ENCODE measurements at places on chromosomes 5 and 9.

GRCh38 chr5:139513852-139514485, 31.4 kb upstream of the STING1 start:
- no peak for DNase-seq
- H3K27me3 ChIP-seq = no peaks in the 10 kb centered on the region
- peaks cover 4% of the 10 kb centered on the region for H3K4me1 ChIP-seq
- H3K27ac ChIP-seq = no peak overlapping the region
- H3K4me3 ChIP-seq = no peak overlapping the region
- H3K36me3 ChIP-seq = no peaks in the 10 kb centered on the region

DNA sequence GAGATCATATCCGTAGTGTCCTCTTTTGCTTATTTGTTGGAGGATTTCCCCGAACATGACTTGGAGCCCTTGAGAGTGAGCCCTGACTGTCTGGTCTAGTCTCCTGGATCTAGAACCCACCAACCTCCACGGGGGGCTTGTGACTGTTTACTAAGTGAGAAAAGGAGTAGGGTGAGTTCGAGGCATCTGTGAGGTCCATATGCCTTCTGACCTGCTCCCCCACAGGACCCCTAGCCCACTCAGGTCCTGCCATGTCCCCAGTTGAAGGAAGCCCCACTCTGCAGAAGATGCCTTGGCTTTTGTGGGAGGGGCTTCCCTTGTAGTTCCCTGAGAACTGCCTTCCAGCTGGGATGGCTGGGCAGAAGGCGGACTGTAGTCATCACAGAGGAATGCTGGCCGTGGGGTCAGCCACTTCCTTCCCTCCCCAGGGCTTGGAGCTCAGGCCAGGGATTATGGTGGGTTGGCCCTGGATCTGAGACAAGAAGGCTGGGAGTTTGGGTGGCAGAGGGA, 7.0 kb upstream of the IRF1 start:
- H3K27ac ChIP-seq = peak overlapping the region; percentile 96
- H3K4me3 ChIP-seq = peak overlapping the region; percentile 59
- H3K36me3 ChIP-seq = no peaks in the 10 kb centered on the region
- peak; percentile 95 for DNase-seq
- H3K4me1 ChIP-seq = peaks cover 28% of the 10 kb centered on the region

DNA sequence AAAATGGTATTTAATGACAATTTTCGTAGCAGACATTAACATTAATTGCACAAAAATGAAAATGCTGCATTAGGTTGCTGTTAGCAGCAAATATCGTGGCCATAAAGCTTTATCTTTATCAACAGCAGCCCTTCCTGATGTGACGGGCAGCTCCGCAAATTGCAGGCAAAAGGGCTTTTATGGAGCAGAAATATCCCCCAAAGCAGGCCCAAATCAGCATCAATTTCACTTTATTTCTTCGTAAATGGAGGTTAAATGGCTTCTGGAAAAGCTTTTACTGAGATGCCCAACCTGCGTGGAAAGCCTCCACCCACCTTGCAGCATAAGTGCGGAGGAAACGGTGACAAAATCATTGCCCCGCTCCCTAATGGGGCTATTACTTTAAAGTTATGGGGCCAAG, 77.9 kb upstream of the BARHL1 start:
- H3K27me3 ChIP-seq = peaks cover 53% of the 10 kb centered on the region
- DNase-seq = no peak
- H3K27ac ChIP-seq = no peak overlapping the region
- no peak overlapping the region for H3K4me3 ChIP-seq
- no peaks in the 10 kb centered on the region for H3K36me3 ChIP-seq
- no peaks in the 10 kb centered on the region for H3K4me1 ChIP-seq

DNA sequence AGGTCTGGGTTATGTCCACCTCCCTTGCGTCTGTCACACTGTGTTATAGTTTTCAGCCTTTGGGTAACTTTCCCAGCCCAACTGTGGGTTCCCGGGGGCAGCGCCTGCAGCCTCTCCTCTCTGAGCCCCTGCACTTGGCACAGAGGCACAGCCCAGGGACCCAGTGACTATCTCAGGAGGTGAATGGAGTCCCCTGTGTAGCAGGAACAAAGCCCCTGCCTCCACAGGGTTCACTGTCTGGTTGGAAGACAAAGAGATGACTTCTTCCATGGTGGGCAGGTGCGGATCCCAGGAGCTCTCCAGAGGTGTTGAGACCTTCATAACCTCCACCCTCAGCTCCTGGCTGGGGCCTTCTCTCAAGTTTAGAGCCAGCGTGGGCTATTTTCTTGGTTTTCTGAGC, 156.9 kb downstream of the C9orf50 start:
- H3K27me3 ChIP-seq = no peaks in the 10 kb centered on the region
- peaks cover 30% of the 10 kb centered on the region for H3K4me1 ChIP-seq
- no peaks in the 10 kb centered on the region for H3K36me3 ChIP-seq

DNA sequence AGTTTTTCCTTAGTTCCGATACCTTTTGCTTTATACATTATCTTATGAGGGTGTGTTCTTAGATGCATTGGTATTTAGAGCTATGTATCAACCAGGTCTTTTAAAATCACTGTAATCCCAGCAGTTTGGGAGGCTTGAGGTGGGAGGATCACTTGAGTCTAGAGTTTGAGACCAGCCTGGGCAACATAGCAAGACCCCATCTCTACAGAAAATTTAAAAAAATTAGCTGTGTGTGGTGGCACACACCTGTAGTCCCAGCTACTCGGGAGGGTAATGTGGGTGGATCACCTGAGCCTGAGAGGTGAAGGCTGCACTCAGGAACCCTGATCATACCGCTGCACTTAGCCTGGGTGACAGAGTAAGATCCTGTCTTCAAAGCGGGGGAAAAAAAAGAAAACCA, 15.1 kb downstream of the SPIN1 start:
- no peak overlapping the region for H3K4me3 ChIP-seq
- DNase-seq = no peak
- no peak overlapping the region for H3K27ac ChIP-seq
- no peaks in the 10 kb centered on the region for H3K27me3 ChIP-seq

DNA sequence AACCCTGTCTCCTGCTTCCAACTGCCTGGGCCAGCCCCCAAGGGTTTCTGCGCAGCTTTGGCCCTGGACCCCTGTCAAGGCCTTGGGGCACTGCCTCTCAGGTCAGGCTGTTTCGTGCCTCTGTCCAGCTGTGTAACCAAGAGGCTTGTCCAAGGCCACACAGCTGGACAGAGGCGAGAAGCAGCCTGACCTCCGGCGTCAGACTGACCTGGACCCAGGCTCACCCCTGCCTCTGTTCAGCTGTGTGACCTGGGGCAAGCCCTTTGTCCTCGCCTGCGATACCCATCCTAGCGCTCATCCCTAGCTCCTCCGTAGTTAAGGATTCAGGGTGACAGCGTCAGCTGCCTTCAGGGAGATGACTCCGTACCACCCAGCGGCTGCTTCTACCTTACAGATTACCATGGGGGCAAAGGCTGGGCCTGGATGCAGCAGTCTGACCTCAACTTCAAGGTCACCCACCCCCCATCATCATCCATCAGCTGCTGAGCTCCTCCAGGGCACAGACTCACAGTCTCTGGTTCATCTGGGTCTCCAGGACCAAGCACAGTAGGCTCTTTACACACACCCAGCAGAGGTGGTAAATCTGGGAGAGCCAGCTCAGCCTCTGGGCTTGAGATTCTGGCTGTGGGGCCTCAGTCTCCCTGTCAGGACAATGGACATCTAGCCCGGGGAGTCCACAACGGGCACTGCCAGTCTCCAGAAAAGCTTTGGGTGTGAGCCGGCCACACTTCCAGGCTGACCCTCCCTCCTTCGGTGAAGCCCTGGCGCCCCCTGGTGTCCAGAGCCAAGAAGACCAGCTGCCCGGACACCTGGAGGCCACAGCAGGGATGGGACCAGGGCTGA, 7.9 kb downstream of the AK1 start:
- no peaks in the 10 kb centered on the region for H3K27me3 ChIP-seq
- H3K27ac ChIP-seq = no peak overlapping the region
- DNase-seq = peak; percentile 67
- no peaks in the 10 kb centered on the region for H3K4me1 ChIP-seq

DNA sequence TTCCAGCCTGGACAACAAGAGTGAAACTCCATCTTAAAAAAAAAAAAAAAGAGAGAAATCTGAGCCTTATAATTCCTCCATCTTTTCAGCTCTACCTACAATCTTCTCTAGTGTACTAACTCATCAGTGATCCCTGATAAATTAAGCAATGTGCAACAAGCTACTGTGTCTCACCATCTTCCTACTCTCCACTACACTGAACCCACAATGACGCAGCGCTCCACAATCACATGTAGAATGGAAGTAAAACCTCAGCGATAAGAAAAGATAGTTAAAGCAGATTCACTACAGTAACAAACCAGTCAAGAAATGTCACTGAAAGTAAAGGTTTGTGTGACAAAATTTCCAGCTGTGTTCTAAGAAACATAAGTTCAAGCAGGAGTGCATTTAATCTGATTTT, 13.5 kb downstream of the ABCA1 start:
- no peaks in the 10 kb centered on the region for H3K27me3 ChIP-seq
- DNase-seq = no peak
- no peak overlapping the region for H3K4me3 ChIP-seq

GRCh38 chr5:140273401-140273877, 29.5 kb downstream of the PFDN1 start:
- peaks cover 6% of the 10 kb centered on the region for H3K36me3 ChIP-seq
- no peaks in the 10 kb centered on the region for H3K27me3 ChIP-seq
- no peak overlapping the region for H3K4me3 ChIP-seq
- no peaks in the 10 kb centered on the region for H3K4me1 ChIP-seq

DNA sequence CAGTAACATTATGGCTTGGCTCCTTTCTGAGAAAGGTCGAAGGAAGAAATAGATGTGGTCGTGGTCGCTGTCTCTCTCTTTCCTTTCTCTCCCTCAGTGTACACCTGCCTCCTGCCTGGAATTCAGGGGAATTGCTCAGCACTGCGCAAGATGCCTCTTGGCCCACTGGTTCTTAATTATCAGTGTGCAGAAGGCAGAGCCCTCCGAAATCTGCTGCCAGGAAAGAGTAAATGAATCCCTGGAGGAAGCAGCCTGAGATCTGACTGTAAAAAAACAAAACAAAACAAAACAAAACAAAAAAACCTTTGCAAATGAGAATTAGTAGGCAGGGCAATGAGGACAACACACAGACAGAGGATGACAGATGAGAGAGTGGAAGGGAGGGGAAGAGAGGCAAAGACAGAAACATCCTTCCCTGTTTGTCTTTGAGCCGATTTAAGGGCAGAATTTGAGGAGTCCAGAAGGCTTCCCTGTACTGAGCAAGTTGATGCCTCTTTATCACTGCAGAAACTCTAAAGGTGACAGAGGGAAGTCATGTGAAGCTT, 113.8 kb upstream of the PUM3 start:
- no peak overlapping the region for H3K4me3 ChIP-seq
- H3K36me3 ChIP-seq = no peaks in the 10 kb centered on the region
- H3K4me1 ChIP-seq = no peaks in the 10 kb centered on the region
- no peak for DNase-seq
- H3K27me3 ChIP-seq = no peaks in the 10 kb centered on the region
- no peak overlapping the region for H3K27ac ChIP-seq

DNA sequence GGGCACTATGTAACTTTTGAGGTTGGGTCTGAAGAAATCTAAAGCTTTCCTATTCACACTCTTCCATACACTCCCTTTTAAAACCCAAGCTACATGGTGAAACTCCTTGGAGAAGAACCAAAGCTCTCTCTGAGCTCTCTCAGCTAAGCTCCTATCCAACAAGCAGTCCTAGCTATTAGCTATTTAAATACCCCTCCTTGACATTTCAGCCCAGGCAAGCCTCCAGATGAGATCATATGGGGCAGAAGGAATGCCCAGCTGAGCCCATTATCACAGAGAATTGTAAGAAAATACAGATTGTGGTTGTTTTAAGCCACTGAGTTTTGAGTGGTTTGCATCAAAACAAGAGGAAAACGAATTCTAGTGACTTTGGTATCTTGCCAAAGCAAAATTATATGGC, 15.2 kb downstream of the HSPB3 start:
- peak; percentile 81 for DNase-seq
- no peaks in the 10 kb centered on the region for H3K36me3 ChIP-seq
- H3K4me3 ChIP-seq = no peak overlapping the region
- peak overlapping the region; percentile 70 for H3K27ac ChIP-seq
- no peaks in the 10 kb centered on the region for H3K27me3 ChIP-seq
- H3K4me1 ChIP-seq = peaks cover 4% of the 10 kb centered on the region

GRCh38 chr9:104606152-104606551, 725 bp upstream of the OR13C2 start:
- H3K27ac ChIP-seq = no peak overlapping the region
- no peak for DNase-seq
- H3K4me1 ChIP-seq = no peaks in the 10 kb centered on the region
- H3K4me3 ChIP-seq = no peak overlapping the region
- no peaks in the 10 kb centered on the region for H3K36me3 ChIP-seq

DNA sequence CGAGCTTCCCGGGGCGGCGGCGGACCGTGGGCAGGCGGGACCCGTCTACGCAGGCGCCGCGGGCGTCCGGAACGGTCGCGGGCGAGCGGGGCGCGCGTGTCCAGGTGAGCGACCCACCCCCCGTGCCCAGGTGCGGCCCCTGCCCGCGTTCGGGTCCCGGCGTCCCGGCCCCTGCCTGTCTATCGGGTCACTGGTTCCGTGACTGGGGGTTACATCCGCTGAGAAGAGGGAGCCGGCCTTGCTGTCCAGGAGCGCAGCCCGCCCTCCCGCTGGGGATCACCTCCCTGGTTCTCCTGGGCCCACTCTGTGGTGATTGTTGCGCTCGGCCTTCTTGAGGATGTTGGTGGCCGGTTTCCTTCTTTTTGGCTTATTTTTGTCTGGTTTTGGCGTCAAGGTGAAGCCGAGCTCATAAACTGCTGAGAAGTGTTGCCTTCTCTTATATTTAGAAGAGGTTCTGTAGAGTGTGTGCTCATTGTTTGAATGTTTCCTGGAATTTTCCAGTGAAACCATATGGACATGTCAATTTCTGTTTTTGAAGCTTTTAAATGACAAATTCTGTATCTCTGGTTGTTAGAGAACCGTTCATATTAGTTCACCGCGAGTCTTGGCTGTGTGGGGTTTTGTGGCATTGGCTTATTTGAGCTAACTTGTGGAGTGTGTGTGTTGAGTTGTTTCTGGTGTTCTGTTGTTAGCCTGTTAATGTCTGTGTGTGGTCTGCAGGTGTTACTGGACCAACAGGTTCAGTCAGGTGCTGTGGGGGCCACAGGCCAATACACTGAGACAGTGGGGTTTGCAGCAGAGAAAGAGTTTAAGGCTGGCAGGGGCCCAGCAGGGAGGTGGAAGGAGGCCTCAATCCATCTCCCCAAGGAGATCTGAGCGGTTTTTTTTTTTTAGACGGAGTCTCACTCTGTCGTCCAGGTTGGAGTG, 621 bp downstream of the CEP72 start:
- peaks cover 2% of the 10 kb centered on the region for H3K4me1 ChIP-seq
- DNase-seq = no peak
- H3K27me3 ChIP-seq = peaks cover under 1% of the 10 kb centered on the region
- H3K4me3 ChIP-seq = peak overlapping the region; percentile 94
- H3K27ac ChIP-seq = peak overlapping the region; percentile 16

All from IMR-90 (cell line).